ENCODE measurements at places on chromosomes 16 and 17.

DNA sequence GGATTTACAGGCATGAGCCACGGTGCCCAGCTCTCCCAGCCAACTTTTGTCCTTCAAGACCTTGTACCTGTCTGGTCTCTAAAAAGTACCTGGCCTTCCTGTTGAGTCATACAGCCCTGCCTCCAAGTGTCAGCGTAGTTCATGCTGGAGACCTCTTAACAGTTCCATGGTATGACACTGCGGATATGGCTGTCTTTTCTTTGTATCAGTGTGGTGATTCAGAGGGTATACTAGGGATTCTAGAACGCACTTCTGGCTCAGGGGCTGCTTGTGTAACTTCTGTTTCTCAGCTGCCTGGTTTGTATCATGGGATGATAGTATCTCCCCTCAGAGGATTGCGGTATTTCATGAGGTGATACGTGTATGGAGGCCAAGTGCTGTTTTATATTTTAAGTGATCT lies 2.0 kb upstream of the TMEM11 start:
- no peak for DNase-seq

- DNase-seq: no peak
These were observed 31.9 kb downstream of the POLR2A start for GRCh38 chr17:7515911-7516610.

GRCh38 chr16:81838794-81839193 lies 59.7 kb downstream of the PLCG2 start:
- no peak for DNase-seq

DNA sequence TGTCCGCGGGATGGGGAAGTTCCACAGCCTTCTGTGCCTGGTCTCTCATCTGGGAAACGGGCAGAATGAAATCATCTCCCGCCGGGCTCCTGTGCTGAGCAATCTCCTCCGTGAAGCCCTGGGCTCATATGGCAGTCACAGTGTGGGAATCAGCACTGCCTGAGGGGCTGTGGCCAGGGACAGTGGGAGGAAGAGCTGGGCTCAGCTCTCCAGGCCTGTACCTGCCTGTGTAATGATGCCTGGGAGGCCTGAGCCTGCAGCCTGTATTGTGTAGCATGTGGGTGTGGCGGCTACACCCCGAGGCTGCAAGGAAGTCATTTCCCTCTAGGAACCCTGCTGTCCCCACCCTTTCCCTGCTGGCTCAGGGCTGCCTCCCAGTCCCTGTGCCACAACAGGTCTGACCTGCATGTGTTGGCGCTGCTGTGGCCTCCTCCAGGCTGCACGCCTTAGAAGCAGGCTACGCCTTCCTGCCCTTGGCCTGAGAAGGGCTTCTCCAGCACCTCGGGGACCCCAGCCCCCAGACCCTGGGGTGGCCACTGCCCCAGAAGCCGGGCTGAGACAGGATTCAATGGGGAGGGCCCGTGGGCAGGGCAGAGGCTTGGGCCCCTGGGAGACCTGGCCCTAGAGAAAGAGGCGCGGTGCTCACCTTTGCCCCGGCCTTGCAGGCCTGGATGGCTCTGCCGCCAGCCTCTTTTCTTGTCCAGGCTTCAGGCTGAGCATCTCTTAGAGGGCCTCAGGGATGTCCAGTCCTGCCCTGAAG lies 2.1 kb downstream of the ITGB4 start:
- no peak for DNase-seq

DNA sequence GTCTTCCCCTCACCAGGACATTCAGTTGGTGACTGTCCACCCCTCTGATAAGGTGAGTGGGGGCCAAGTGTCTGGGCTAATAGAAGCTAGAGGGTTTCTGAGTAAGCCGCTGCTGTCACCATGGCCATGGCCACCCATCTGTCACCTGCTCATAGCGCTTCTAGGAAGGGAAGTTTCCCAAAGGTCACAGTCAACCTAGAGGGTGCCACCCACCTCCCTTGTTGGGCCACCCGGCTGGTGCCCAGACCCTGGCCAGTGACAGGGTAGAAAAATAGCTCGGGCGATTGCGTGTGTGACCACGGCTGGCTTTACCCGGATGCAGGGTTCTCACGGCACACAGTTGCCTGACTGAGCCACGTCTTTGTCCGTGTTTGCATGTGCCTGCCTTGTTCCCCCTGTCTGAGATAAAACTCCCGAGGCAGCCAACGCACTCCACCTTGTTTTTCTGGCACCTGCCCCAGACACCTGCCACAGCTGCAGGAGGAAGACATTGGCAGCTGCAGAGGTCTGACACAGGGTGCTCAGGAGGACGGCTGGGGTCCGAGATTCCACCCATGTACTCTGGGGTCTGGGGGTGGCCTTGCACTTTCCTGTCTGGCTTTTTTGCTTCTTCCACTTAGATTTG lies 809 bp downstream of the PIRT start:
- DNase-seq: no peak

GRCh38 chr16:27761816-27762215 lies 211.9 kb downstream of the KATNIP start:
- no peak for DNase-seq

DNA sequence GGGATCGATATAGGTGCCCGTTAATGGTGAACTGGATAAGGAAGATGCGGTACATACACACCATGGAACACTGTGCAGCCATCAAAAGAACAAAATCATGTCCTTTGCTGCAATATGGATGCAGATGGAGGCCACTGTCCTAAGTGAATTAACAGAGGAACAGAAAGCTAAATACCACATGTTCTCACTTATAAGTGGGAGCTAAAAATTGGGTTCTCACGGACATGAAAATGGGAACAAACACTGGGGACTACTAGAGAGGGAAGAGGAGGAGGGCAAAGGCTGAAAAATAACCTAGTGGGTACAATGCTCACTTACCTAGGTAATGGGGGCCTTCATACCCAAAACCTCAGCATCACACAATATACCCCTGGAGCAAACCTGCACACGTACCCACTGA lies 302.6 kb downstream of the XYLT1 start:
- DNase-seq: no peak

- DNase-seq: peak; percentile 93
These were observed at the start of gene VAC14 for GRCh38 chr16:70800781-70801480. Gene VAC14, minus strand, starts transcription at chr16:70801158. Its CDS starts 258 bp downstream, at chr16:70800900.

- DNase-seq: no peak
These were observed 35.6 kb downstream of the MAP3K3 start for GRCh38 chr17:63657786-63658185.

DNA sequence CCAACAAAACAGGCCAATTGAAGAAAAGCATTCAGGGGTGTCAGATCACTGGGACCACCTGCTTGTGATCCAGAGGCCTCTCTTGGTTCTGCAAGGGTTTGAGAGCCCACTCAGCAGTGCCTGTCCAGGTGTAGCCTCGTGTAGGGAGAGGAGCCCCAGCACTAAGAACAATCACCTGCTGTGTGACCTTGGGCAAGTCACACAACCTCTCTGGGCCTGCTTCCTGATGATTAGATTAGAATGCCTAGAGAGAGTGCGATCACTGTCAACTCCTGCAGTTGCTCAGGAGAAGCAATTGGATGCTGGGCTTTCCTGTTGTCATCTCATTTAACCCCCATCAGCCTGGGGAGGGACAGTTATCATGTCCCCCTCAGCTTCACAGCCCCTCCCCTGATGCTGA lies 10.2 kb downstream of the DLX3 start:
- no peak for DNase-seq

DNA sequence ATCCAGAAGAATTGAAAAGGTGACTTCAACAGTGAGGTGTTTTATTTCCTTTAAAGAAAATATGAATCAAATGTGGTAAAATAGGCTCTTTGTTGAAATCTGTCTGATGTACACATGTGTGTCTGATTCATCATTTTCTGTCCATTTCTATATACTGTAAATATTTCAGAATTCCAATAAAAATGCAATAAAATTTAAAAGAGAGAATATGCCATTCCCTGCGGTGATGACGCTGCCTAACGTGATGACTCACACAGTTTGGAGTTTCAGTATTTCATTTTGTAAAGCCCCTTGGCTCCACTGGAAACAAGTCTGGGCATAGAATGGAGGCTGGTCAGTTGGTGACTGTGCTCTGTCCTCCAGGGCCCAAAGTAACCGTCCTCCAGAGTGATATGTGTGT lies 482.5 kb upstream of the CDH5 start:
- DNase-seq: no peak

DNA sequence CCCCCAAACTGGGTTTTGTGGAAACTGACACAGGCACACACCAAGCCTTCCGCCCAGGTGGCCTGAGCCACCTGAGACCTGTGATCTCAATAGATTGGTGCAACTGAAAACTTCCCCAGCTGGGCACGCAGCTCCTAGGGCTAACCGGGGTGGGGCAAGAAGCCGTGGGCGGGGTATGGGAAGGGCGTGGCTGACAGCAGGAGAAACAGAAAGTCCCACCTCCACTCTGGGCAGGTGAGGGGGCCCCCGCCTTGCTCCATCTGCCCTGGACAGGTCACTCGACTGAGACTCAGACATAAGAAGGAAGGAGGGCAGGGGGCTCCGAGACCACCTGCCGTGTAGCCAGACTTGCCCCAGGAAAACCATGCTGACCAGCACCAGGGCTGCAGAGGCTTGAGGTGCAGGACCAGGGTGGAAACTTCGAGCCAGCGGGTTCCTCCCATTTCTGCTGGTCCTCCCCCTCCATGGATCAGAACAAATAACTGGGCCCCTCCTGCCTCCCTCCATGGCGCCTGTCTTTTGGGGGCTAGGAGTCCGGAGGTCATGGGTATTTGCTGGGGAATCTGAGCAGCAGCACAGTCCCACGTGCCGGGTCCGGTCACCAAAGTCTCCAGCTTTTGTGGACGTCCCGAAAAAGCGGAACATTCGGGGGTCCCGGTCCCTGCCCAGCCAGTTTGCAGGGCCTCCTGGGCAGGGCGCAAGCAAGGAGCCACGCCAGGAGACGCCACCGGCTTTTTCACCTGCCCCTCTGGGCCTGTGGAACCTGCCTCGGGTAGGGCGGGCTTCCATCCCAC lies 1.3 kb downstream of the TIMP2 start:
- DNase-seq: peak; percentile 49

DNA sequence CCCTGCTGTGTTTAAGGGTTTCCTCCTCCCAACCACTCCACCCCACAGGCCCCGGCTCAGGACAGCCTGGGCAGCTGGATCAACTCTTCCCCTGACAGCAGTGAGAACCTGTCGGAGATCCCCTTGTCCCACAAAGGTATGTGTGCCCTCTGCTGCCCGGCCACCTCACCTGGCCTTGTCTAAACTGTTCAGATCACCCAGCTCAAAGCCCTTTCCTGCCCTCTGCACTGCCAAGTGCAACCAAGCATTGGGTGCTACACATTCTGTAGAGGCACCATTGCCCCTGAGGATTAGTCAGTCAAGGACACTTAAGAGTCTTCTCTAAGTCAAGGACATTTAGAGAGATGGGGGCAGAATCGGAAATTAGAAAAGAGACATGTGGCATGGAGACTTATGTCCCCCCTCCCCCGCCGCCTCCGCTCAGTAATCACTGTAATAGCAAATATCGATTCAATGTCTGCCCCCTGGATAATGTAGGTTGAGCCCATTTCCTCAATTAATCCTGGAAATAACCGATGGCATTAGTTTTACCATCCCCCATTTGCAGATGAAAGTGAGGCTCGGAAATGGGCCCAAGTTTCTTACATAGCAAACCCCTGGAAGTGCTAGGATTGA lies 8.1 kb downstream of the BTBD17 start:
- no peak for DNase-seq

GRCh38 chr16:85174871-85175723 lies 62.8 kb upstream of the CIBAR2 start:
- DNase-seq: no peak

GRCh38 chr17:64259426-64259825 lies 3.6 kb downstream of the TEX2 start:
- DNase-seq: no peak

- no peak for DNase-seq
These were observed 6.5 kb upstream of the SDK2 start for GRCh38 chr17:73650617-73651200.

- no peak for DNase-seq
These were observed 8.1 kb downstream of the GLIS2 start for GRCh38 chr16:4323845-4324488.

DNA sequence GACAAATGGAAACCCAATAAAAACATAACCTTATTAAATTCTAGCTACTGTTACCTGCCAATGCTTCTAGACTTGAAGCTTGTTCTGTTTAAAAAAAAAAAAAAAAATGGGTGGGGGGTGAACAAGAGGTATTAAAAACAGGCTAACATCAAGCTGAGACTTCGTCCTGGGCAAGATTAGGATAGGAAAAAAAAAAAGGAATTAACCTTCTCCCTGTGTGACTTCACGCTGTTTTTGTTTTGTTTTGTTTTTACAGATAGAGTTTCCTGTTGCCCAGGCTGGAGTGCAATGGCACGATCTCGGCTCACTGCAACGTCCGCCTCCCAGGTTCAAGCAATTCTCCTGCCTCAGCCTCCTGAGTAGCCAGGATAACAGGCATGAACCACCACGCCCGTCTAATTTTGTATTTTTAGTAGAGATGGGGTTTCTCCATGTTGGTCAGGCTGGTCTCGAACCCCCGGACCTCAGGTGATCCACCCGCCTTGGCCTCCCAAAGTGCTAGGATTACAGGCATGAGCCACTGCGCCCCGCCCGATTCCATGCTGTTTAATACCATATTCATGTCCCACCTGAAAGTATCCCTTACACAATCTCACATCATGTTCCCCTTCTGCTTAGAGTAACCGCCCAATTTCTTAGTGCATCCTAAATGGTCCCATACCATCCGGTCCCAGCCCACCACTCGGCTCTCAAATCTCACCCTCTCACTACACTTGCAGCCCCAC lies 2.2 kb downstream of the USP31 start:
- no peak for DNase-seq

- DNase-seq: no peak
These were observed 29.6 kb upstream of the PVALEF start for GRCh38 chr17:81135505-81136278.

- peak; percentile 15 for DNase-seq
These were observed 74.8 kb upstream of the GRIN2A start for GRCh38 chr16:10256784-10257641.

GRCh38 chr17:73223626-73224230 lies 30.9 kb downstream of the COG1 start:
- no peak for DNase-seq

DNA sequence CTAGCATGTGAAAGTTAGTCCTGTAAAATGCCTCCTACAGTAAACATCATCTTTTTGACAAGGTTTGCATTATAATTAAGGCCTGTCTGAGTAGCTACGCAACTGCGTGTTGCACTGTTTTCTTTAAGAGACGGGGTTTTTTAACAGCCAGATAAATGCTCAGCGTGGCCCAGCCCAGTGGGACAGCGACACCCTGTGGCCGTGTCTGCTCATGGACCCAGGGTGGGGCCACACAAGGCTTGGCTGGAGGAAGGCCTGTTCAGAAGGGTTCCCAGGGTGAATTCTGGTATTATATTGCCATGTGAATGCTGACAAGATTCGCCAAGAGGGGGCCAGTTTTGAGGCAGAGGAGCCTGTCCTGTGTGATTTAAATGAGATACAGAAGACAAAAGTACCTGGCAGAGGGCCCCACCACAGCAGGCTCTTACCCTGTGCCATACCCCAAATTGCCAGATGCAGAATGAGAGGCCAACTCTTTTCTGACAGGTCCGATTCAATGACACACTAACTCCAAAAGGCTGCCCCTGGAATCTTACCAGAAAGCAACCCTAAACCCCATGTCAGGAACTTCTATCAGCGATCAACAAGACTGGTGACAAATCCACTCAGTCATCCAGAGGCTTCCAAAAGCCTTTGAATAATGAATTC lies 65.9 kb upstream of the IRX6 start:
- DNase-seq: peak; percentile 36
